ENCODE measurements at places on chromosomes 12 and 14. TPM values are rescaled to one million over a fixed set of nuclear protein-coding genes. Genes with fewer than 3 reads are reported as not detected.

- DNase-seq = no peak
These were observed 1267.6 kb downstream of the SLC16A7 start for GRCh38 chr12:60863421-60863820.

DNA sequence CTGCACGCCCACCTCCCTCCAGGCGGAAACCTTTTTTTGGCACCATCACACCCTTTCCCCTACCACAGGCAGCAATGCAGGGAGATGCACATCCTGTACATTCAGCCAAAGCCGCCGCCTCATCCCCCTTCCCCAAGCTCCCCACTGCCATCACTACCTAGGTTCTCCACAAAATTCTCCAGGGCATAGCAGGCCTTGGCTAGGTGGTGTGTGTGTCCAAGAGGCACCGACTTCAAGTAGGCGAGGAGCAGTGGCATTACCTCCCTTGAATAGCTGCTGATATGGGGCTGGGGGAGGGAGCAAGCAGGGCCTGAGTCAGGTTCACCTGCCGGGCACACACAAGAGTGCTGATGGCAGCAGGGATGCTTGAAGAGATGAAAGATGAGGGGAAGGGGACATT, 3.6 kb downstream of the IPO4 start:
- DNase-seq = no peak

GRCh38 chr14:61332658-61333029, 11.3 kb downstream of the PRKCH start:
- no peak for DNase-seq

DNA sequence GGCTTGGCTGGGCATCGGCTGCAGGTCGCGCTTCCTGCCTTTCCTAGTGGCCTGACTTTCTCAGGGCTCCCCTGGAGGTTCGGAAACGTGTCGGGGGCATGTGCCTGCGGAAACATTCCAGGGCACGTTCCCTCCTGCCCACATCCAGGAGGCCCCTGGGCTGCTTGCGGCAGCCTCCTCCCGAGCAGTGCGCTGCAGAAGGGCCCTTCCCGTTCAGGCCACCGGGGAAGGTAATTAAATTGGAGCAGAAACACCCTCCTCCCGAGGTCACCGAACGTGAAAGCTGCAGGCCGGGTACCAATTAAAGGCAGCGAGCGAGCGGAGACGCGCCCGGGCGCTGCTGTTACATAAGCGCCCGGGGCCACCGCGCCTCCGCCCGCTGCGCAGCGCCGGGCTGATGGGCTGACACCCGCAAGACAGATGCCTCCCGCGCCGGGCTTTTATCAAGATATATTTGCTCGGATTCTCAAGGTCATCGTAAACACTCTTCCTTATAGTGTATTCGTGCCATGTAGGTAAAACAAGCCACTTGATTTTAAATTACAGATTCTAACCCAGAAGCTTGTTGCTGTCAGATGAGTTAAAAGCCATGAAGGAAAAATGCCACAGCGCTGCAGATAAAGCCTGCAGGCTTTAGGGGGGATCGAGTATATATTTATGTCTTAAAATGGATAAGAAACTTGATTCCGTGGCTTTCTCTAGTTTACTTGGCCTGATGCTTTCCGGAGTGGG, 31.4 kb downstream of the SSPN start:
- DNase-seq = no peak

B4GALNT3 gene
- 0.19 TPM for total RNA-seq

MDGA2 gene
- not detected for total RNA-seq

DNA sequence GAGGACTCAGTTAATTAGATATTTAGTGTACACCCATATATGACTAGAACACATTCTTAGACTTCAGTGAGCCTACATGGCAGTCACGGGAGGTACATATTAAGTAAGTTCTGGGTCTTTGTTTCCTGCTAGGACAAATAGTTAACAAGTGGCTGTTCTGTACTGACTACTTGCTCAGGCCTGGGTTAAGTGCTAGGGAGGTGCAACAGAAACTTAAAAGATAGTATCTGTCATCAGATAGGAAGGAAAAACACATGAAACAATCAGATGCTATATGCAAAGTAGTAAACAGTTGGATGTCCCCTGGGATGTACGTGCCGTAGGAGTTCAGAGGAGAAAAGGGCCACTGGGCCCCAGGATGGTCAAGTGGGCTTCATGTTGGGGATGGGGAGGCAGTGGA, 59.5 kb downstream of the SLC4A8 start:
- no peak for DNase-seq

GRCh38 chr12:132946246-132946820, 9.8 kb downstream of the ZNF605 start:
- no peak for DNase-seq

- peak; percentile 86 for DNase-seq
These were observed 27.9 kb downstream of the RHOF start for GRCh38 chr12:121765573-121765972.

- no peak for DNase-seq
These were observed 127.4 kb upstream of the EGLN3 start for GRCh38 chr14:34078117-34078743.

- no peak for DNase-seq
These were observed 268.6 kb downstream of the SLC6A15 start for GRCh38 chr12:84643993-84644392.

RTN1 gene
- total RNA-seq = 0.63 TPM

EXOC3L4 gene
- 1.3 TPM for total RNA-seq

DNA sequence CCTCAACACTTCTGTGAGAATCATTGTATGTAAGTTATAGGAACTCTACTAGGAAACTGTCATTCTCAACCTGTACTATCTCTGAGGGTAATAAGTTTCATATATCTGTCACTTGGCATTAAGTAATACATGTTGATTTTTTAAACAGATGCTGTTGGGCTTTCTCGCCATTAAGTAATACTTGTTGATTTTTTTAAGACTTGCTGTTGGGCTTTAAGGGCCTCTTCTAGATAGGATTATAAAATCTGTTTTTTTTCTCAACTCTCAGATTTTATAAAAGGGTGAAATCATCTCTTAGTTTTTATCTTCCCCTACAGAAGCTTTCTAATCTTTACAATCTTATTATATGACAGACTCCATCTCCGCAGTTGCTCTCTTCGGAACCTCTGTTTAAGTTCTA, 5.6 kb downstream of the WASHC4 start:
- DNase-seq = peak; percentile 47

DNA sequence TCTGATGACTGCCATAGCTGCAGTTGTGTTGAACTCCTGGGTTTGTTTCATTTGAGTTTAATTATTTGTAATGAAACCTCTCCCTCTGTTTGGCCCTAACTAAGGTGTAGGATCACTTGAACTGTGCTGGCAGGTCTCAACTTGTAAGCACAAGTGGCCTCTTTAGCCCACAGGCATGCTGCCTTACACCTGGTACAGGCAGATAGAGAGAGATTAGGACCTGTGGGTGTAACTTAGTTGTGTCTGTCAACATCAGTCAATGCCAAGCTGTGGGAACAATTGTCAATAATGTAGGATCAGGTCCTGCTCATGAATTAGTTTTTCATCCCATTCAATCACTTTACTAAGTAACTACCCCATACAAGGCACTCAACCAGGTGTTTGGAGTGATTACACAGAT, 263.0 kb upstream of the G2E3 start:
- DNase-seq = no peak

DNA sequence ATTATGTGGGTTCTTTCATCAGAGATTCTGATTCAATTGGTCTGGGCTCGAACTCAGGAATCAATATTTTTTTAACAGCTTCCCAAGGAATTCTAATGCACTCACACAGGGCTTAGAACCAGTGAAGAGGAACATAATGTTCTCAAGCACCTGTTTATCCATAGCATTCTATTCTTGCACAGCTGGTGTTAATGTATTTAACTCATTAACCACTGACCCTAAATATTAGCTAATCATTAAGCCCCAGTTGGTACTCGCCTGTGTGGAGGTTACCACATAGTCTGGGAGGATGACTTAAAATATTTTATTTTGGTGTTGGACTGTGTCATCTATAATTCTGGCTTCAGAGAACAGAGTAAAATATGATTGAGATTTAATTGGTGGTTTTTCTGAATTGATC, 45.3 kb downstream of the LRP6 start:
- peak; percentile 22 for DNase-seq

DNA sequence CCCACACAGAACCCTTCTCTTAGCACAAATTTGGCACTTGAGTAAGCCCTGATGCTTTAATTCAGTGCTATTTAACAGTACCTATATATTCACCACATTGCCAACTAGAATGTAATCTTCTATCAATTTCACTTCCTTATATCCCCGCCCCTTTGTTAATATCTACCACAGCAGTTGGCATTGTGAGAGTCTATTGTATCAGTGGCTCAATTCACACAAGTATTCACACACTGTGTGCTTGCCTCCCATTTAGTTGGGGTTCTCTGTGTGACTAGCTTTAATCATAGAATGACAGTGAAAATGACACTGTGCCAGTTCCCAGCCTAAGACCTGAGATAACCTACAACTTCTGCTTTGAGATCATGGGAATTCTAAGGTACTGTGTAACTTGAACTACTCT, 103.1 kb downstream of the SEC23A start:
- DNase-seq = no peak

- DNase-seq = no peak
These were observed 65.6 kb downstream of the FBXL14 start for GRCh38 chr12:1528791-1529190.

- no peak for DNase-seq
These were observed 32.5 kb downstream of the PPFIA2 start for GRCh38 chr12:81726634-81727033.

TPCN1 gene
- total RNA-seq = 21.4 TPM

GRCh38 chr14:77106666-77107065, 8.6 kb downstream of the CIPC start:
- DNase-seq = no peak

DNA sequence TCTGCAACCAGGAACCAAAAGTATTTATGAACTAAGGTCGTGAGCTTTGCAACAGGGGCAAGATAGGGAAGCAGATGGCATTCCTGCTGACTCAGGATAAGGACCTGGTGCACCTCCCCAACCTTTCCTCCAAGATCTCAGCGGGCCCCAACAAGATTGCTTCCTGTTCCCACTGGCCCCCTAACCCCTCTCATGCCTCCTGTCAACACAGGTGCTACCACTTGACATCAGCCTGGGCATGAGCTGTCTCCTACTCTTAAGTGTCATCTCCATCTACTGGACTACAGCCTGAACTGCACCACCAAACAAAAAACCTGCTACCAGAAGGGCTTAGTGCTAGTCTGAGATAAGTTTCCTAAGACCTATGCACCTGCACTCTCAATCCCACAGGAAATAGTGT, 32.7 kb downstream of the MED6 start:
- peak; percentile 35 for DNase-seq

DNA sequence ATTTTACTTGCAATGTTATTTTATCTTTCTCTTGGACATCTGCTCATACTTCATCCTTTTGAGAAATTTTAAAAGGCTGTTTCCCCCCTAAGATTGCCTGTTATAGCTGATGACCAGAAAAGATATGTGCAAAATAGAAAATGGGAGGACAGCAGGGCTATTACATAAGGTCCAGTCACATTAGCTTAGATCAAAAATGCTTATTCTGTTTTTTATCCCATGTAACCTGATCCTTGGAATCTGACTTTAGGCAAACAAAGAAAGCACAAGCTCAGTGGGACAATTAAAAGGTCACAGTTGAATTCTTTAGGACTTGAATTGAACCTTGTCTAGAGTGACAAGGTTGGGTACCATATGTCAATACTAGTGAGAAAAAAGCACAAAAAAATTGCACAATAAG, 65.1 kb upstream of the TRHDE start:
- no peak for DNase-seq

DNA sequence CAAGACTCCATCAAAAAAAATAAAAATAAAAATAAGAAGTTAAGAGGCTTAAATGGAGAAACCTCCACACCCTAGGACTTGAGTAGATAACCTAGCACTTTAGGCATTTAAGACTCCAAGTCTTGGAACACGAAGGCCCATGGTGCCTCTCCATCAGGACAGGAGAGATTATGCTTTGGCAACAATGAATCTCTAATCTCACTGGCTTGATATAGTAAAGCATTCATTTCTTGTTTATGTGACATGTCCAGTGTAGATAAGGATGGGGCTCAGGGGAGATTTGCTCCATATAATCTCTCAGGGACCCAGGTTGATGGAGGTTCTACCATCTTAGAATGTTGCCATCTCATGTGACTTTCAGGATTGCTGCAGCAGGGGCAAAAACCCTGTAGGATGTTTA, 117.7 kb upstream of the FUT8 start:
- DNase-seq = no peak

GRCh38 chr14:52494444-52494843, 57.9 kb downstream of the TXNDC16 start:
- DNase-seq = no peak

GRCh38 chr12:23949348-23950209, at the start of gene SOX5:
Gene SOX5 (minus strand): TSS chr12:23949670. CDS start chr12:23949601, 69 bp downstream.
- no peak for DNase-seq

- DNase-seq = peak; percentile 66
These were observed 91.6 kb downstream of the DHRS2 start for GRCh38 chr14:23727566-23728335.

GRCh38 chr14:104222396-104223036, 84.1 kb downstream of the KIF26A start:
- no peak for DNase-seq

DNA sequence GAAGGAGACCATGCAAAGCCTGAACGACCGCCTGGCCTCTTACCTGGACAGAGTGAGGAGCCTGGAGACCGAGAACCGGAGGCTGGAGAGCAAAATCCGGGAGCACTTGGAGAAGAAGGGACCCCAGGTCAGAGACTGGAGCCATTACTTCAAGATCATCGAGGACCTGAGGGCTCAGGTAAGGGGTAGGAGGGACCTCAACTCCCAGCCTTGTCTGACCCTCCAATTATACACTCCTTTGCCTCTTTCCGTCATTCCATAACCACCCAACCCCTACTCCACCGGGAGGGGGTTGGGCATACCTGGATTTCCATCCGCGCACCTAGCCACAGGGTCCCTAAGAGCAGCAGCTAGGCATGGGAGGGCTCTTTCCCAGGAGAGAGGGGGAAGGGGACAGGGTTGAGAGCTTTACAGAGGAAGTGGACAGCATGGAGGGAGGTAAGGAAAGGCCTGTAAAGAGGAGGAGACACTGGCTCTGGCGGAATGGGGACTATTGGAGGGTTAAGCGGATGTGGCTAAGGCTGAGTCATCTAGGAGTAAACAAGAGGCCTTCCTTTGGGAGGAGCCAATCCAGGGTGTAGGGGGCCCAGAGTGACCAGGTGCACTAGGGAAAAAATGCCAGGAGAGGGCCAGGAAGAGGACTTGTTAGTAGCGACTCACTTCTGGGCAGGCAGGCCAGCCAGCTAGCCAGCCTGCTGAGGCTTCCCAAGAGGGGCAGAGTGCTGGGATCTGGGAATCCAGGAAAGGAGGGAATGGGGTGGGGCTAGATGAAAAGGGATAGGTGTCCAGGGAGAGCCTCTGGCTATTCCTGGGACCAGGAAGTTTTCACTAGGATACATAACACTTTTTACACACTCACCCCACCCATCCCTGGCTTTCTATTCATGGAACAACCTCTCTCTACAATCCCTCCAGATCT, 754 bp downstream of the KRT18 start:
- DNase-seq = peak; percentile 17

GRCh38 chr14:106619606-106620005, 1093.2 kb downstream of the TMEM121 start:
- no peak for DNase-seq
